ENCODE measurements at places on chromosomes 3 and 15.
A peak's percentile ranks its signal among the peaks of the same experiment; 100 is the strongest.

GRCh38 chr3:172749230-172749965 is 1.1 kb upstream of the ECT2 start:
- peak; percentile 83 for DNase-seq

GRCh38 chr15:81312790-81313543 is 11.0 kb downstream of the STARD5 start:
- DNase-seq = no peak

DNA sequence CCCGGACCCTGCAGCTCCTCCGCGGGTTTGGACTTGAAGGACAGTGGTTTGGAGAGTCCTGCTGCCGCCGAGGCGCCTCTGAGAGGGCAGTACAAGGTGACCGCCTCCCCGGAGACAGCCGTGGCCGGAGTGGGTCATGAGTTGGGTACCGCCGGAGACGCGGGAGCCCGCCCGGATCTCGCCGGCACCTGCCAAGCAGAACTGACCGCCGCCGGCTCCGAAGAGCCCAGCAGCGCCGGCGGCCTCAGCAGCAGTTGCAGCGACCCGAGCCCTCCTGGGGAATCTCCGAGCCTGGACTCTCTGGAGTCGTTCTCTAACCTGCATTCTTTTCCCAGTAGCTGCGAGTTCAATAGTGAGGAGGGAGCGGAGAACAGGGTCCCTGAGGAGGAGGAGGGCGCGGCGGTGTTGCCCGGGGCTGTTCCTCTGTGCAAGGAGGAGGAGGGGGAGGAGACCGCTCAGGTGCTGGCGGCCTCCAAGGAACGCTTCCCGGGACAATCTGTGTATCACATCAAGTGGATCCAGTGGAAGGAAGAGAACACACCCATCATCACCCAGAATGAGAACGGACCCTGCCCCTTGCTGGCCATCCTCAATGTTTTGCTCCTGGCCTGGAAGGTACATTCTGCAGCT is 634 bp downstream of the MINDY2 start:
- no peak for DNase-seq

GRCh38 chr3:62587169-62587568 is 213.8 kb upstream of the FEZF2 start:
- DNase-seq = no peak

DNA sequence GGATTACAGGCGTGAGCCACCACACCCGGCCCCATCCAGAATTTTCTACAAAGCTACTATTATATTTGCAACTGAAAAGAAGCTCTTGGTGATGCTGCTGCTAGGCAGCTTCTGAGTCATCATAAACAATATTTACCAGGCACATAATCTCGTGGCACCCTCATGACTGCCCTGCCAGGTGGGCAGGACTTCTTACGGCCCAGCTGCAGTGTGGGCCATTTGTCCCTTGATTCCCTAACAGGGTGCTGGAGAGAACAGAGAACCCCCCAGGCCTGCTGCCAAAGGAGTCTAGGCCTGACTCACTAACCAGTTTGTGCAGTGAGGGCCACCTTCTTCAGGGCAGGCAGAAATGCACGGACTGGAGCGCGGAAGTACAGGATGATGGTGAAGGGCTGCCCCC is 4.9 kb downstream of the EPB42 start:
- no peak for DNase-seq
